ENCODE measurements at places on chromosomes 6 and 20.

- no peak for DNase-seq
These were observed 199.9 kb upstream of the PRDM1 start for GRCh38 chr6:105886066-105886813.

GRCh38 chr6:33675968-33676367 lies 35.5 kb downstream of the UQCC2 start:
- no peak for DNase-seq

DNA sequence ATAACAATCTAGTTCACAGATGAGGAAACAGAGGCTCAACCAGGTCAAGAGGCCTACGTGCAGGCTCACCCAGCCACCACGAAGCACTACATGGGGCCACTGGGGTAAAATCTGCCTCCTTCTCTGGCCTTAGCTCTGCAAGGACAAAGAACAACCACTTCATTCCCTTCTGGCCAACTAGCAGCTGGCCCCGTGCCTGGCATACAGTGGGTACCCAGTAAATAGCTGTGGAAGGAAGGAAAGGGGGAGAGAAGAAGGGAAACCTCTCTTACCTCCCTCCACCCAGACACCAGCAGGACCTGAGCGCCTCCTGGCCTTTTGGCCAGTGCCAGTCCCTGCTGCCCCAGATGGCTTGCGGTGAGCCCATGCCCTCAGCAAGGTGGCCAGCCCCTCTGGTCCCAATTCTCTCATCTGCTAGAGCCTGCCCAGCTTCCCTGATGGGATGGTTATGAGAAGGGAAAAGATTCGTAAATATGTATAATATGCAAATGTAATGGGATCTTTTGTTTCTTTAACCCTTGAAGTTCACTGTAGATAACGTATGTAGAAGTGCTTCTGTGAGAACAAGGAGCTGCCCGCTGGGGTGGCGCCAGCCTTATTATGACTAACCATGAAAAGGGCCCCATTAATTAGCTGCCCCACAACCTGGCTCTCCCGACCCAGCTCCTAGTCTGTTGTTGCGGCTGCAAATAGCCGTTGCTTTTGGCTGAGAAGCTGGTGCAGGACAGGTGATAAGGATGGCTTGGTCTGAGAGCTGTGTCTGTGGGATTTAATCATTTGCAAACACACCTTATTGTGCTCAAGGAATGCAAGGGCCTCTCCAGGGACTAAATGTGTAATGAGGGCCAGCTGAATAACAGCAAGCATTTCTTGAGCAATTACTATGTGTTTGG lies 62.0 kb downstream of the DLGAP4 start:
- no peak for DNase-seq

- DNase-seq, result no peak
These were observed 20.9 kb upstream of the KCNG1 start for GRCh38 chr20:51043811-51044210.

DNA sequence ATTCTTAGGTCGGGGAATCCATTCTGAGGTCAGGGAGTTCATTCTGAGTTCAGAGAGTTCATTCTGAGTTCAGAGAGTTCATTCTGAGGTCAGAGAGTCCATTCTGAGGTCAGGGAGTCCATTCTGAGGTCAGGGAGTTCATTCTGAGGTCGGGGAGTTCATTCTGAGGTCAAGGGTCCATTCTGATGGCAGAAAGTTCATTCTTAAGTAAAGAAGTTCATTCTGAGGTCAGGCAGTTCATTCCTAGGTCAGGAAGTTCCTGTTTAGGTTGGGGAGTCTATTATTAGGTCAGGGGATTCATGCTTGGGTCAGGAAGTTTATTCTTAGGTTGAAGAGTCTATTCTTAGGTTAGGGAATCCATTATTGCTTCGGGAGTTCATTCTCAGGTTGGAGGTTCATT lies 16.5 kb upstream of the NXT1 start:
- DNase-seq, result no peak
